ENCODE measurements at places on chromosomes 1 and 21.

- DNase-seq = no peak
Observed at GRCh38 chr21:14616380-14617039, 70.4 kb upstream of the SAMSN1 start.

- no peak for DNase-seq
Observed at GRCh38 chr1:182629499-182630096, 25.4 kb upstream of the RGS16 start.

DNA sequence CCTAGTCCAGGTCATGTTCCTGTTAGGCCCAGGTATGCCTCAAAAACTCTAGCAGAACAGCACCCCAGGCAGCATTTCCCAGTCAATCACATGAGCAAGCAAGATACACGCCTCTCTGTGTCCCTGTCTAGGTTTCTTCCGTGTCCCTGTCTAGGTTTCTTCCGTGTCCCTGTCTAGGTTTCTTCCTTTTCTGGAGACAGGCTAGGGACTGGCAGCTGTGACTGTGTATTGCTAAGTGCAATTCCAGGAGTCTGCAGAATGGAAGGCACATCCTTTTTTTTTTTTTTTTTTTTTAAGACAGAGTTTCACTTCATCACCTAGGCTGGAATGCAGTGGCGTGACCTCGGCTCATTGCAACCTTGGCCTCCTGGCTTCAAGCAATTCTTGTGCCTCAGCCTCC is 77.6 kb downstream of the SETD4 start:
- no peak for DNase-seq

- DNase-seq = no peak
Observed at GRCh38 chr1:17355898-17356297, 16.1 kb upstream of the PADI6 start.

DNA sequence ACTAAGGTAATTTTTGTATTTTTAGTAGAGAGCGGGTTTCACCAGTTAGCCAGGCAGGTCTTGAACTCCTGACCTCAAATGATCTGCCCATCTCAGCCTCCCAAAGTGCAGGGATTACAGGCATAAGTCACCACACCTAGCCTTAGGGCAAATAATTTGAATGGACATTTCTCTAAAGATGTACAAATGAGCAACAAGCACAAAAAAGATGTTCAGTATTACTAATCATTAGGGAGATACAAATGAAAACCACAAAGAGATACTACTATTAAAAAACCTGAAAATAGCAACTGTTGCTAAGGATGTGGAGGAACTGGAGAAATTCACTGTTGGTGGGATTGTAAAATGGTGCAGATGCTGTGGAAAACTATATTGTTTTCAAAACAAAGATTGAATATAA is 79.1 kb downstream of the GABPA start:
- no peak for DNase-seq

- no peak for DNase-seq
Observed at GRCh38 chr1:109770331-109771095, 6.8 kb upstream of the EPS8L3 start.

GRCh38 chr1:54121482-54122134 is 31.2 kb downstream of the CDCP2 start:
- peak; percentile 62 for DNase-seq

DNA sequence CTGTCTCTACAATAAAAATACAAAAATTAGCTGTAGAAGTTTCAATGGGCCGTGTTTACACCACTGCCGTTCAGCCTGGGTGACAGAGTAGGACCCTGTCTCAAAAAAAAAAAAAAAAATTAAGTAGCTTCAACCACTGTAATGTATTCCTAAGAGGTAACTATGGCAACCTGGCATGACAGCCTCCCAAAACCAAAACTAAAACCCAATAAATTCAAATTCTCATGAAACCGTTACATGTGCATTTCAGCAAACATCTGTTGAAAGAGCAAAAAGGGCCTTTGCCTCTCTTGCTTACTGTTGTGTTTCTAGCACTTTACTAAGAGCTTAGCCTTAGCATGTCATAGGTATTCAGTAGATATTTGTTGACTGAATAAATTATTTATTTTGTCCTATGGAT is 33.5 kb downstream of the ODR4 start:
- no peak for DNase-seq

DNA sequence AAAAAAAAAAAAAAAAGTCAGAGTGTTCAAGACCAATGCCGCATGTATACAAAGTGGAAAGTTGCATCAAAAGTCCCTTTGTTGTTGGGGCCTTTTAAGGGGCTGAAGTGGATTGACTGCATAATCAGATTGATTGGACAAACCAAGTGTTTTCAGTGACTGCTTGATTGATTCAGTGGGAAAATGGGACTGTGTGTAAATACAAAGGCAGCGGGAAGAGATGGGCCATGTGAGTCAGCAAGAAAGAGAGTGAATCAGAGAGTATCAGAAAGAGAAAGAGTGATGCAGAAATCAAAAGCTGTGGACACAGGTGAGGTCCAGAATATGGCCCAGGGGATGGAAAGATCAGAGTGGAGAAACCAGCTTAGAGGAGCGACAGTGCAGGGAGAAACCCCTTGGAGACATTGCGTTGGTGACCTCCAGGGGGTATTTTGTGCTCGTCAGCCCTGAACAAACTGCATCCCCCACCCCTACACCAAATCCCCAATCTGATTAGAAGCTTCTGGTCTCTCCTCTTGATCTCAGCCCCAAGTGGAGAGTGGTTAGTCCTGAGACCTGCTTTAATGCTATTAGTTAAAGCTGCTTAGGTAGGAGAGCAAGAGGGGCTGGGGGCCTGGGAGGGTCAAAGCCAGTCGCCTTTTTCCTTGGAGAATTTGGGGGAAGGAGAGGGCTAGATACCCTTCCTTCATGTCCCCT is 5.1 kb upstream of the ETV3L start:
- no peak for DNase-seq

GRCh38 chr1:42747125-42747524 is 7.1 kb upstream of the CLDN19 start:
- peak; percentile 18 for DNase-seq

- DNase-seq = no peak
Observed at GRCh38 chr1:179883040-179883744, 1.1 kb downstream of the TOR1AIP1 start.

DNA sequence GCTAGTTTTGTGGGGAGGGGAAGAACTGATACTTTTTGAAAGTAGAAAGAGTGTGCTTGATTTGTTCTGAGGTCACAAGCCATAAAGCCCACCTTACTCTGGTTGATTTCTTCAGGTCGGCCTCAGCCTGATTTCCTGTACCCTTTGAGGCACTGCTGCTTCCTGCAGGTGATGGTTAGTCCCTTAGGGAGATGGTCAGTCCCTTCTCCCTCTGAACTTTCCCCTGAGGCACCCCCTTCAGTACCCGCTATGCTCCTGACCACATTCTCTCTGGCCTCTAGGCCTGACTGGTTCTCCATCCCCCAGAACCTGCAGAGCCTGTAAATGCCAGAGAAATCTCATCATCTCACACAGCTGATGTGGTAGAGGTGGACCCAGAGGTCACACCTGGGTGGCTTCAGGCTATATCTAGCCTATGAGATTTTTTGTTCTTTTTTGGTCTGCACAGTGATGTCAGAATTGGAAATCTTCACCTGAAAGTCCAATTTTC is 15.0 kb upstream of the ID3 start:
- no peak for DNase-seq

GRCh38 chr1:26750428-26750827 is 37.3 kb upstream of the PIGV start:
- DNase-seq = no peak

GRCh38 chr1:159548126-159548525 is 12.3 kb upstream of the OR10J5 start:
- DNase-seq = no peak

- no peak for DNase-seq
Observed at GRCh38 chr1:6991266-6991665, 206.0 kb downstream of the CAMTA1 start.

GRCh38 chr1:42951588-42951987 is 7.1 kb downstream of the SLC2A1 start:
- DNase-seq = no peak

GRCh38 chr1:7218210-7218832 is 433.1 kb downstream of the CAMTA1 start:
- DNase-seq = peak; percentile 18

DNA sequence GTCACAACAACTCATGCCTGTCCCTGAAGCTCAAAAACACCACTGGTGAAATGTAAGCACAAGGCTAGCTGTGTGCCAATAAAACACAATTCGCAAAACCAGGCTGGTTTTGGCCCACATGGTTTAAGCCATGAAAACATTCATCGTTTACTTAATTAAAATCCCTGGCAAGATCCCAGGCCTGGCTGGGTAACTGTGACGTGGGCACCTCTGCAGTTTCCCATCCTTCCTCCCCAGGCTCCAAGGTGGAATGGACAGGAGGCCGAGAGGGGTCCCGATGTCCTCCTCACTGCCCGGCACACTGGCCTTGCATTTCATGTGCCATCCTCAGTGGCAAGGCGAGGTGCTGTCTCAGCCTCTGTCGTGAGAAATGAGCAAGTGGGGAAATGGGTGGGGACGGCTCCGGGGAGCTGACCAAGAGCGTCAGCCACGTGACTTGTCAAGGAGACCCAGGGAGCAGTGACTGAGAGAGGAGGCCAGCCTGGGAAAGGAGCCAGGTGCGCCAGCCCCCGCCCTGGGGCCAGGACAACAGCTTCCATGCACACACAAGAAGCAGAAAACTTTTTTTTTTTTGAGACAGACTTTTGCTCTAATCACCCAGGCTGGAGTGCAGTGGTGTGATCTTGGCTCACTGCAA is 153.1 kb upstream of the RAB4A start:
- peak; percentile 44 for DNase-seq

DNA sequence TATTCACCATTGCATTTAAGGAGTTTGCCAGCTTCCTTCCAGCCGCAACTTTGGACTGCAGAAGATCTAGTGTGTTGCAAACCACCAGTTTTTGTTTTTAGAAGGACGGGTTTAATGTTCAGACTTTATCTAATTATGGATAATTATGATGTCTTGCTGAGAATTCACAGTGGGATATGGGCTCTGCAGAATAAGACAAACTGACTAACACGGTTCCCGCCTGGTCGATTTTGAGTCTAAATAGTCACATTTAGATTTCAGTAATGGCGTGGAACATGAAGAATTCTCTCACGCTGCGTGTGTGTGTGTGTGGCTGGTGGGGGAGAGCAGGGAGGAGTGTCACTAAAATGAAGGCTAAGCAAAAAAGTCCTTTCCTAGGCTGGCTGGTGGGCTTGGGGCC is 48.5 kb upstream of the DMRTB1 start:
- DNase-seq = no peak

GRCh38 chr1:116478621-116479020 is 92.2 kb downstream of the CD58 start:
- no peak for DNase-seq

DNA sequence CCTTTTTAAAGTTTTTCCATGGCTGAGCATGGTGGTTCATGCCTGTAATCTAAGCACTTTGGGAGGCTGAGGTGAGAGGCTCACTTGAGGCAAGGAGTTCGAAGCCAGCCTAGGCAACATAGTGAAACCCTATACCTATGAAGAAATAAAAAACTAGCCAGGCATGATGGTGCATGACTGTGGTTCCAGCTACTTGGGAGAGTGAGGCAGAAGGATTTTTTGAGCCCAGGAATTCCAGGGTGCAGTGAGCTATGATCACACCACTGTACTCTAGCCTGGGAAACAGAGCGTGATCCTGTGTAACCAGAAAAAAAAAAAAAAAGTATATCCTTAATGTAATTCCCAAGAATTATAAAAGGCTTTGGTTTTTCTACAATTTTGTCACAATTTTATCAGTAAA is 17.4 kb downstream of the DEPDC1 start:
- no peak for DNase-seq

DNA sequence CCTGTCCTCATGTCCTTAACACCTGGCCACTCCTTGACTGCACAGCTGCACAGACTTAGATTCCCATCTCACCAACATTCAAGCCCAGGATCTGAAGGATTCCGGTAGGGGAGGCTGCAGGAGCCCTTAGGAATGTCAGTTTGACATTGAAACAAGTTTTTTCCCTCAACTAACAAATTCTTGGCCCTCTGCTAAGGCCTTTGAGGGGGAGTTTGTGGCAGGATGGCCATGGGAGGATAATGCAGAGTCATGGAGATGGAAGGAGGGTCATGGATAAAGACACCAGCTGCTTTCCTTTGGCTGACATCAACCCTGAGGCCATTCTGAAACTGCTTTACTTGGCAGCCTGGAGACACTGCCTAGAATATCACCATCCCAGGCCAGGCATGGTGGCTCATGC is 63.4 kb upstream of the PPP2R5A start:
- DNase-seq = no peak

DNA sequence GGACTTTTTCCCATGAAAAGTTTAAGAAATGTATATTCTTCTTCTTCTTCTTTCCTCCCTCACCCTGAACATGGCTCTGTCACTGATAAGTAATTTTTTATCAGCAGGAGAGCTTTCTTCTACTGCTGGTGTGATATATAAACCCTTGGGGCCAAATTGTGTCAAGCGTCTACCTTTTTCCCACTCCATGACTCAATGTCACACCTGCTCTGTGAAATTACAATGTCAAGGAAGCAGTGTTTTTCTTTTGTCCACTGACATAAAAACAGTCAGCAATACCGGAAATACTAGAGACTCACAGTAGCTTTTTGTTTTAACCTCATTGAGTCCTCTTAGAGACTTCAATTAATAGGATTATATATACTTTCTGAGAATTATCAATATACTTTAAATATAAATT is 416.2 kb upstream of the ADGRL4 start:
- no peak for DNase-seq

GRCh38 chr1:218765753-218766152 is 407.9 kb upstream of the LYPLAL1 start:
- DNase-seq = no peak

- DNase-seq = peak; percentile 76
Observed at GRCh38 chr1:182588500-182589396, at the start of gene RNASEL. Gene RNASEL, minus strand, starts transcription at chr1:182589256. Its CDS starts 2,450 bp downstream, at chr1:182586806.

DNA sequence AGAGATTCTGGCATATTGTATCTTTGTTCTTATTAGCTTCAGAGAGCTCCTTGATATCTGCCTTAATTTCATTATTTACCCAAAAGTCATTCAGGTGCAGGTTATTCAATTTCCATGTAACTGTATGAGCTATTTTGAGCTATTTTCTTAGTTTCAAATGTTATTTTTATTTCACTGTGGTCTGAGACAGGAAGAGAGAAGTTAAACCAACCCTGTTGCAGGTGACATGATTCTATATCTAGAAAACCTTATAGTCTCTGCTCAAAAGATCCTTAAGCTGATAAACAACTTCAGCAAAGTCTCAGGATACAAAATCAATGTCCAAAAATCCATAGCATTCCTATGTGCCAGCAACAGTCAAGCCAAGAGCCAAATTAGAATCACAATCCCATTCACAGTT is 1644.0 kb upstream of the B3GALT2 start:
- no peak for DNase-seq

DNA sequence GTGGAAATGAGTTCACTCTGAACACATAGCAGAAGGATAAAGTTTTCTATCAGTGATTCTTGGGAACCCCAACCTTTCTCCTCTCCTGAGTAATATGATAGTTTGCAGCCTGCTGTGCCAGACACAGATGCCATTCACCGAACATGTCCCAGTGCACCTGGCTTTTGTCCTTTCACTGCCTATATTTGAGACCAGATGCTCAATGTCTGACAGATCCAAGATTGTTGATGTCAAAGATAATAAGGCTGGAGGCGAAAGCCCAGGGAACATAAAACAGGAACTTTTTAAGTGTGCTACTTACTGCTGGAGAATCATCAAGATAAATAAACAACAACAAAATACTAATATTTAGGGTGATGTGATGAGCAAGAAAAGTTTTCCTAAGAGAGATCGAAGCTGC is 139.3 kb downstream of the TIAM1 start:
- no peak for DNase-seq

- no peak for DNase-seq
Observed at GRCh38 chr21:32565856-32566465, 19.4 kb downstream of the TCP10L start.
